ENCODE measurements at places on chromosomes 1 and 21.
A peak's percentile ranks its signal among the peaks of the same experiment; 100 is the strongest.

DNA sequence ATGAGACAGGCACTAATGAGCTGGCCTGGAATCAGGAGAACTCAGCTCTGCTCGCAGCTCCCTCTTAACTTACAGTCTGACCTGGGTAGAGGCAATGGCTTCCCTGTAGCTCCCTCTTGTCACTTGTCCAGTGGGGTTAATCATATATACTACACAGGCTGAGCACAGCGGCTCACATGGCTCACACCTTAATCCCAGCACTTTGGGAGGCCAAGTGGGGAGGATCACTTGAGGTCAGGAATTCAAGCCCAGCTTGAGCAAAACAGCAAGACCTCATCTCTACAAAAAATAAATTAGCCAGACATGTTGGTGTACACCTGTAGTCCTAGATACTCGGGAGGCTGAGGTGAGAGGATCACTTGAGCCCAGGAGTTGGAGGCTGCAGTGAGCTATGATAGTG lies 4.2 kb downstream of the S100A6 start:
- DNase-seq = no peak

DNA sequence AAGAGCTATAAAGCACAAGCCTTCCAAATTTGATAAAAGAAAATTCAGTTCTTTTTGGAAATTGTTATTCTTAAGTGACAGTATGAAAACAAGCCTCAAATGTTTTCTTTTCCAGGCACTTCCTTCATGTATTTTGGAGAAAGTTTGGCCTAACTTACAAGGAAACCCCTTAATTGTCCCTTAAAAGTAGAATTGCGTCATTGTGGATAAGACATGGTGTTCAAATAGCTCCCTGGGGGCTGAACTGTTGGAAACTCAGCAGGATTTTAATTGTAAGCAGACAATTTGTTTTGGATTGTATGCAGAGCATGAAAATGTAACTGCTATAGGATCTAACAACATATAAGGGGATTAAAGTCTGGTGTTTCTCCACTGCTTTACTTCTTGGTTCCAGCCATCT lies 35.4 kb upstream of the FGGY start:
- DNase-seq = no peak

DNA sequence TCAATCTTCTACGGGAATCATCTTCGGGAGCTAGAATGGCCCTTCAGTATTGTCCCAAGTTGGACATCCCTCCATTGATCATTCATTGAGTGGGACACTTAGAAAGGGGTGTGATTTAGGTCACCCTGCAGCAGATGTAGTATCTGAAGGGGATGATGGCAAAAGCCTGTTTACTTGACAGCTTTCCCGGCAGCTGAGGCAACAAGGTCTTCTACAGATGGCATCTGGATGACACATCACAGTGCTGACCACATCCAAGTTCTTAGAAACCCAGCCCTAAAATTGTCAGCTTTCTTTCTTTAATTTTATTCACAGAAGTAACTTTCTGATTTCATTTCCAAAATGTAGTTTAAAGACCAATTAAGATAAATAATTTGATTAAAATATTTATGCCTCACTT lies 150.3 kb downstream of the AMY1C start:
- DNase-seq = no peak

DNA sequence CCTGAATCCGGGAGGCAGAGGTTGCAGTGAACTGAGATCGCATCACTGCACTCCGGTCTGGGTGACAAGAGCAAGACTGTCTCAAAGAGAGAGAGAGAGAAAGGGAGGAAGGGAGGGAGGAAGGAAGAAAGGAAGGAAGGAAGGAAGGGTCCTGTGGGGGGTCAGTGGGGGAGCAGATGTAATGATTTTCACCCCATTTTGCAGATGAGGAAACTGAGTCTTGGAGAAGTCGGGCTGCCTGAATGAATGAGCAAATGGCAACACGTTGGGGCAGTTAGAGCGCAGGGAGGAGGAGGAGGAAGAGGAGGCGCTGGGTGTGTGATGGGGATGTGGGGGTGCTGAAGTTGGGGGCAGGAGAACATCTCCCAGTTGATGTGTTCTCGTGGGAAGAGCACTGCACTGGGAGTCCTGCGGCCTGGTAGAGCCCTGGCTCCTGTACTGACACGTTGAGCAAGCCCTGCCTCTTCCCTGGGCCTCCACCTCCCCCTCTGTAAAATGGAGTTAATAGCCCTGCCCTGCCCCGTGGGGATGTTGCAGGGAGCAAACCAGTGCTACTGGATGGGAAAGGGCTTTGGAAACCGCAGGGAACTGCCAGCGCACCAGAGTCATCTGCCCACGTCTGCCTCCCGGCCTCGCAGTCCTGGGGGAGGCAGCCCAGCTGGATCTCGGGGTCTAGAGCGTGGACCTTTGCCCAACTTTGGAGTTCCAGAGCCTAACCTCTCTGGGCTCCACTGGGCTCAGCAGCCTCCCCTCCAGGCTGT lies 103.2 kb upstream of the CASZ1 start:
- DNase-seq = no peak

- no peak for DNase-seq
These were observed 282.2 kb downstream of the NPHP4 start for GRCh38 chr1:5709976-5710375.

- DNase-seq = no peak
These were observed 242.4 kb upstream of the LYPLAL1 start for GRCh38 chr1:218931324-218931723.

GRCh38 chr1:186301448-186301847 lies 73.6 kb downstream of the TPR start:
- DNase-seq = no peak

DNA sequence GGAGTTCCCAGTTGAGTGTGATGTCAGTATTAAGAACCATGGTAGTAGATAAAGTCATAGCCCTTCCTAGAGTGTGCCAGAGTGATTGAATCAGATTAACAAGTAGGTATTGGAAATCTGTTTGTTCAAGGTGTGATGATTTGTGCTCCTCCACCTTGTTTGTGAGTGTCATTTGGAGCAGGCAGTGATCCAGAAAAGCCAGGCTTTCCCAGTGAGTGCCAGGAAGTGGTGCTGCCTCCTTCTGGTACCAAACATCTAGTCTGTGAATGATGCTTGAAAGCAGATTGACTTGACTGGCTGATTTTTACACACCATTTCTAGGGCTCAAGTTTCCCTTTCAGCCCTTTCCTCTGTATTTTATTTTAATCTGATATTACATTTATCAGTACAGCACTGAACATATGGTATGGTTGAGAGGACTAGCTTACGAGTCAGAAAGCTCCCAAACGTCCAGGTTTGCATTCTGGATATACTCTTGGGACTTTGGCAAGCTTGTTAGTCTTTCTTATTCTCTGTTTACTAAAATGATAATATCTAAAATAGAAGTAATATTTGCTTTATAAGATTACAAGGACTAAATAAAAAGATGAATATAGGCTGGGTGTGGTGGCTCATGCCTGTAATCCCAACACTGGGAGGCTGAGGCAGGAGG lies 100.7 kb downstream of the PATJ start:
- DNase-seq = no peak

- DNase-seq = peak; percentile 11
These were observed 36.7 kb downstream of the SLC19A1 start for GRCh38 chr21:45505416-45506021.

GRCh38 chr1:228552596-228553176 lies 65.5 kb downstream of the RNF187 start:
- DNase-seq = no peak

GRCh38 chr1:109669246-109669948 lies 1.5 kb downstream of the GSTM2 start:
- DNase-seq = no peak

DNA sequence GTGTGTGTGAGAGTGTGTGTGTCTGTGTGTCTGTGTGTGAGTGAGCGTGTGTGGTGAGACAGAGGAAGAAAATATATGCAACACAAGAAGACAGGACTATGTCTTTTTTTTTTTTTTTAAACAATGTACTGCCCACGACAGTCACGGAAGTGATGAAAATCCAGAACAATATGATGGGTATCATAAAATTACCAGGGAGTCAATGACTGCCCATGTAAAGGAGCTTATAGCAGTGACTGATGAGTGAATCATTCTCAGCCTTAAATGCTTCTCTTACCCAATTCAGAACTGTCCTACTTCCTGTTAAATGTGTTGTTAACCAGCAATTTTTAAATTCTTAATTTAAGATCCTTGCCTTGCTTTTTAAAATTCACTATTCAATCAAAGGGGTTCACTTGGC lies 46.6 kb downstream of the RGS7 start:
- no peak for DNase-seq

DNA sequence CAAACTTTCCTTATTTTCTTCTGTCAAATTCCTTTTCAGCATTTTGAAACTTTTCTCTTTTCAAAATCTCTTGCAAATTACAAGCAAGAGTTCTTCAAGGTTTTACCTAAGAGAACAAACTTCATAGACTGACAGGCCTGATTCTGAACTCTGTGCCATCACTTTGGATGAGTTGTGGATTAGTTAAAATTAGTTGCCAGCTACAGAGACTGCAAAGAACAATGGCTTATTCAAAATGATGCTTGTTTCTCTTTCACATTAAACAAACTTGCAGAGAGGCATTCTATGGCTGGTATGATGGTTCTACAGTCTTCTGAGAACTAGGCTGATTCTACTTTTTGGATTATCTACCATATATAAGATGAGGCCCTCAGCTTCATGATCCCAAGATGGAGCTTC lies 3.8 kb downstream of the LRRC8B start:
- DNase-seq = no peak

DNA sequence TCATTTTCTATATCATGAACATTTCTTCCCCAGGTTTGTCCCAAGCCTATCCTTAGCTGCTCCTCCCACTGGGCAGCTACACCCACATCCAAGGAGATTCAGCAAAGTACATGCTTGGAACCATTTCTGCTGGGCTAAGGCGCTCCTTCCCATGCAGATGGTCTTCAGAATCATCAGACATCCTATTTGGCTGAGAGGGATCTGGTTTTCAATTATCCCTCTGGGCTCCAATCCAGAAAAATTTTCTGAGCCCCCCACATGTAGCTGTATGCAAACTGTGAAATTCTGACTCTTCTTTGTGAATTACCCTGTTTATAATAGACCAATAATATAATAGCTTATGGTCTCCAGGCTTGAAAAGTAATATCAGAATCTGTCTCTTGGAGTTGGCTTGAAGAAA lies 99.2 kb downstream of the LAMC2 start:
- no peak for DNase-seq

DNA sequence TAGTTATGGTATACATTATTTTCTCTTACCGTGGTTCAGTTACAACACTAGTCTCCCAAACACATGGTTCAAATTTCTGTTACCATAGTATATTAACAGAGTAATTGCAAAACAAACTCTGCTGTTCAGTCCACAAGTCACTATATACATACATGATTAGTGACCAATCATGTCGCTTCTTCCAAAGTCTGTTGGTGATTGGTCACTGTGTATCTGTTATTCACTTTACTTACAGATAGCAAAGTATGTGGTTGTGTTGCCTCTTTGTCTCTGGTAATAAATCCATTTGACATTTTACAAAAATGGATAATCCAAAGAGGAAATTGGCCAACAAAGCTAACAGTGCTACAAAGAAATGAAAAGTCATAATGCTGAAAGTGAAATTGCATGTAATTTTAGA lies 107.2 kb downstream of the RABGAP1L start:
- DNase-seq = no peak

DNA sequence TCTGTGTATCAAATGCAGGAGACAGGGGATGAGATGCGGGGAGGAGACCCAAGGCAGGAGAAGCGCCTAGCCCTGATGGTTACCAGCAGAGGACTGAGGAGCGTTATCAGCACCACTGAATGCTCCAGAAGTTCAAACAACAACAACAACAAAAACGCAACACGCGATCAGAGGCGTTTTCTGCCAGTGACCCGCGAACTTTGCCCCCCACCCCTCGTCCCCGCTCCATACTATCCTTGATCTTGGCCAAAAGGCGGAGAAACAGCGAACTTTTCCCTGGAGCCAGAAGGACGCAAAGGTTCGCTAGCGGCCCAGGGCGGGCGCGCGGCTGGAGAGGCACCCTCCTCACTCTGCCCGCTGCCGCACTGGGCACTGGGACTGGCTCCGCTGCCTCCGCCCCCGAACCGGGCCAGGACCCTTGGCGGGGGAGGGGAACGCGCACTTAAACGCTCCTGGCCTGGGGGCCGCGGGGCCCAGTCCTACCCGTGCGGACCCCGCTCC lies 699 bp downstream of the ECHDC2 start:
- peak; percentile 45 for DNase-seq

DNA sequence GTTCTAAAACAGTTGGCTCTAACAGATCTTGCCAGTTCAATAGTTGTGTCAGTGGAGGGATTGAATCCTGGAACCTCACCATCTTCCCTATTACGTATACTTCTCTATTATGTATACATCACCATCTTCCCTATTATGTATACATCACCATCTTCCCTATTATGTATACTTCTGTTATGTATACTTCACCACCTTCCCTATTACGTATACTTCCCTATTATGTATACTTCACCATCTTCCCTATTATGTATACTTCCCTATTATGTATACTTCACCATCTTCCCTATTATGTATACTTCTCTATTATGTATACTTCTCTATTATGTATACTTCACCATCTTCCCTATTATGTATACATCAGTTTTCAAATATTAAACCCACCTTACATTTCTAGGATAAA lies 34.4 kb upstream of the HP1BP3 start:
- no peak for DNase-seq

DNA sequence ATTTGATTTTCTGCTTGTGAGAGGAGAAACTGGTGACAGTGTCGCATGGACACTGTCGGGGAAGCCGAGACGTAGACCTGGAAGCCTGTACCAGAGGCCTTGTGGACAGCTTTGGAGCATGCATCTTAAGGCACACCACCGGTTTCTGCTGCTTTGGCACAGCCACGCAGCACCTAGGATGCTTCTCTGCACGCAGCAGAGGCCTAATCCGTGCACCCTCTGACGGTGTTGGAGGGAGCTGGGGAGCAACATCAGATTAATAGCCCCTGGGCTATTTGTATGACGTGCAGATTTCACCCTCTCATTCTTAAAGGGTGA lies 30.3 kb downstream of the TEX35 start:
- no peak for DNase-seq

- DNase-seq = no peak
These were observed 28.2 kb upstream of the RABGAP1L start for GRCh38 chr1:174131032-174131638.

DNA sequence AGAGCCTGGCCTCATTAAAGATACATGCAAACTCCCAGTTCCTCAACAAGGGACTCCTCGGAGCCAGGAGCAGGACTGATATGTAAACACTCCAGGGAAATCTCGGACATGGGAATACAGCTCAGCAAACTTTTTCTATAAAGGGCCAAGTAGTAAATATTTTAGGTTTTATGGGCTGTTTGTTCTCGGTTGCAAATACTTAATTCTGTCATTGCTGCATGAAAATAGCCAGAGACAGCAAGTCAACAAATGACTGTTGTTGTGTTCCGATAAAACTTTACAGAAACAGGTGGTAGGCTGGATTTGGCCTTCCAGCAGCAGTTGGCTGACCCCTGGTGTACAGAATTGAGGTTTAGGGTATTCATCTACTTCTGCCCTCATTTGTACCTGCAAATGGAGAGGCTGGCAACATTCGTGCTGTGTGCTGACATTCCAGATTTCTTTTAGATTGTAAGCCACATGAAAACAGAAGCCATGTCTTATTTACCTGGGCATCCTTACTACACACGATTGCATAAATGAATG lies 360.3 kb downstream of the NTNG1 start:
- no peak for DNase-seq

Data from left ventricle myocardium inferior (tissue), 1 donor.